ENCODE measurements at places on chromosomes 2 and 18. TPM values are rescaled to one million over a fixed set of nuclear protein-coding genes. Genes with fewer than 3 reads are reported as not detected.

GRCh38 chr2:237184192-237184918, 98.7 kb downstream of the COPS8 start:
- no peak for DNase-seq
- no peak overlapping the region for H3K27ac ChIP-seq
- 0 out of 2 replicates have a peak, but pooled peaks cover 4% of the 10 kb centered on the region for H3K4me1 ChIP-seq
- H3K36me3 ChIP-seq: peaks cover under 1% of the 10 kb centered on the region
- no peak overlapping the region for H3K4me3 ChIP-seq
- no peaks in the 10 kb centered on the region for H3K27me3 ChIP-seq

DNA sequence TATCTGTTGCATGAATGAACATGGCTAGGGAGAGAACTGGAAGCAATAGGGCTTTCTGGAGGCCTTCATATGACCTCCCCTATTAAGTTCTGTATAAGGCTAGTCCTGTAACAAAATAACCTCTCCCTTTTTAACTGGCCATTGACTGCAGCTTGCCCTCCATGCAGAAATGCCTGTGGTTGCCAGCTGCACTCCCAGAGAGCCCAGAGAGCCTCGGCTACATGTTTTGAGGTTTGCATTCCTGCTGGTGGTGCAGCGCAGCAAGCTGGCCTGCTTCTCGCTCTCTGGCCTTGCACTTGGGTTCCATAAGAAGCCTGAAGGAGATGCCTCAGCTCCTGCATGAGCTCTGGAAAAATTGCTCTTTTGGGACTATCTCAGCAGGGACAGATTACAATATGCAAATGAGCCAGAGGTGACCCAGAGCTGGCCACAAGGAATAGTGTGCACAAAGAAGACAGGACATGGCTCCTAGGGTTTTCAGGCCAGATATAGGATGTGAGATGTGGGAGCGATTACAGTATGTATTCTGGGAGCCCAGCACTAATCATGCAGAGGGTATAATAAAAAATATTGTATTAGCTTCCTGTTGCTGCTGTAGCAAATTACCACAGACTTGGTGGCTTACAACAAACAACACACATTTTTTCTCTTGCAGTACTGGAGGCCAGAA, 186.7 kb downstream of the INSIG2 start:
- H3K36me3 ChIP-seq: no peaks in the 10 kb centered on the region
- no peak overlapping the region for H3K4me3 ChIP-seq
- no peak overlapping the region for H3K27ac ChIP-seq

Gene KLHL41
- total RNA-seq: not detected

Gene INPP1
- 3.4 TPM for total RNA-seq

All from WTC11 (cell line).